GM23248 (cell line): ENCODE measurements at places on chromosomes 11 and 22. TPM values are rescaled to one million over a fixed set of nuclear protein-coding genes. Genes with fewer than 3 reads are reported as not detected.

DNA sequence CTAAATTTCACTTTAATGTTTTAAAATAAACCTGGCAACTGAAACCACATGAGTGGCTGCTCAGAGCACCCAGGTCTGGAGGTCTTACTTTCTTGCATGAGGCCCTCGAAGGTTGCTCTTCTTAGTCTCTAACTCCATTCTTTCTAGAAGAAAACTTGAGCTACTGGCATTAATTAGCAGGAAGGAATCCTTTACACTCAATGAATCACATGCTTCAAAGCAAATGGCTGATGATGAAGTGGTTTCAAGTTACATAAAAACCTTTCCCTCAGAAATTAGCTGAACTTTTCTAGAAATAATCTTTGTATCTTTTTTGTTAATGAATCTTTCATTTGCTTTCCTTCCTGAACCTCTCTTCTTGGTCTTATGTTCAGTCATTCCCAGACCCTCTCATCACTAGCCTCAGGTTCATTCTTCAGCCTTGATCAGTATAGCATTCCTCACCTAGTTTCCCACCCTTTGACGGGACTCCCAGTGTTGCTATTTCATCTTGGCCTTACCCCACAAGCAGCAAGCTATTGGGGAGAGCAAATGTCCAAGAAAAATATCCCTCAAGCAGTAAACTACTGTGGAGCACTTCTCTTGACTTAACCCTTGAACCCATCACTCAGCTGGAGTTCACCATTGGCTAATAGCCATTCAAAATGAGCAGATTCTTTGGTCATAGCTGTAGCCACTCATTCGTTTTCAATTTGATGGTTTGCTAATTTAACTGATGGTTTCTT lies 75.1 kb downstream of the INSC start:
- peaks cover 11% of the 10 kb centered on the region for H3K4me1 ChIP-seq
- H3K4me3 ChIP-seq, result no peak overlapping the region
- H3K27me3 ChIP-seq, result no peaks in the 10 kb centered on the region
- no peaks in the 10 kb centered on the region for H3K36me3 ChIP-seq

DNA sequence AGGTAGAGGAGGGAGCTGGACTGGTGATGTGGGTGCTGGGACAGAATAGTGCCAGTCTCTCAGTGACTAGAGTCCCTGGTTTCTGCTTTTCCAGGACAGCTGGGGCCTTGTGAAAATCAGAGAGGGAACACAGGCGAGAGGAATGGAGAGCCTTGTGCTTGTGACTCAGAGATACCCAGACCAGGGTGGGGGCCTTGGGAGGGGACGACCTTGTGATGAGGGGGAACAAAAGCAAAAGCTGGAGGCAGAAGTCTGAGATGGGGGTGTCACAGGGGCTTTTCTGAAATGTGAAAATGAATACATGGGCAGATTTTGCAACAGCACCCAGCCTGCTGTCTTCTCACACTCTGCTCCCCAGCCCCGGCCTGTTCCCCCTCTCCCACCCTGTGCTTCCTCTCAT lies 3.4 kb upstream of the NR1H3 start:
- peak; percentile 24 for DNase-seq
- H3K4me3 ChIP-seq, result no peak overlapping the region
- H3K4me1 ChIP-seq, result peaks cover 23% of the 10 kb centered on the region
- no peaks in the 10 kb centered on the region for H3K27me3 ChIP-seq

DNA sequence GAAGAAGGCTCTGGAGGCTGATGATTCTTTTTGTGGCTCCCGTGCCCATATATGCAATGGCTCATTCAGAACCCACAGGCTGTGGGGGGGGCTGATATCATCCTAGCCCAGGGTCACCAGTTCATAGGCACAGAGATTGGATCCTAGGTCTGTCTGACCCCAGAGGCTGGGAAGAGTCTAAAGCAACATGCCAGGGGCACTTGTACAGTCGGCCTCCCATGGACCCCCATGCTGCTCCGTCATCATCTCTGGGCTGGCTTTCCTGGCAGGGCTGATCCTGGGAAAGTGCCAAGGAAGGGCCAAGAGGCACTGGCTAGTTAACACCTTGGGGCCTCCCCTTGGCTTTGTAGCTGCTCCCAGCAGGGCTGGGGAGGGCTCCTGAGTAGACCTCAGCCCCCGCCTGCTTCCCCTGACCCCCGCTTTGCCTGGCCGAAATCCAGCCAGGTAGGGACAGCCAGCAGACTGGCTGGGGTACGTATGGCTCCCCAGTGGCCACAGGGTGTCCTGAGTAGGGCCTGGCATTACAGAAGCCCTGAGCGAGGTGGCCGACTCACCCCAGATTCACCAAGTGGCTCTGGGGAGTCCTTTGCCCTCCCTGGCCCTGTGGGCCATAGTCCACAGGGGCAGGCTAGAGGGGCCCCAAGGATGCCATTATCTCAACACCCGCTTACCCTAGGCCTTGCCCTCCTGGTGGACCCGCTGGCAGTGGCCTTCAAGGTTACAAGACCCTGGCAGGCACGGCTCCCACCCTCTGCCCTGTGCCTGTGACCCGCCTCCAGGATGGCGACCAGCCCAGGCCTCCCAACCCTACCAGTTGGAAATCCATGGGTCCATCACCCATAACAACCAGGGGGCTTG lies 22.5 kb downstream of the FADS3 start:
- no peak for DNase-seq
- H3K27ac ChIP-seq, result no peak overlapping the region
- no peaks in the 10 kb centered on the region for H3K27me3 ChIP-seq
- H3K4me1 ChIP-seq, result peaks cover 4% of the 10 kb centered on the region; the same call in 1 of the 2 replicates
- no peaks in the 10 kb centered on the region for H3K36me3 ChIP-seq

TRIM29 gene
- 1.4 TPM in 1 of 2 replicates, not detected in the other for total RNA-seq

OR51E1 gene
- not detected in 2 replicates for total RNA-seq
